ENCODE measurements at places on chromosomes 1 and 21.

- DNase-seq: no peak
Observed at GRCh38 chr1:245493029-245493428, 338.2 kb downstream of the KIF26B start.

- no peak for DNase-seq
Observed at GRCh38 chr1:196148367-196148970, 459.8 kb downstream of the KCNT2 start.

GRCh38 chr21:40938611-40939010 is 91.7 kb upstream of the DSCAM start:
- no peak for DNase-seq

- no peak for DNase-seq
Observed at GRCh38 chr1:91777196-91777595, 108.8 kb downstream of the TGFBR3 start.

DNA sequence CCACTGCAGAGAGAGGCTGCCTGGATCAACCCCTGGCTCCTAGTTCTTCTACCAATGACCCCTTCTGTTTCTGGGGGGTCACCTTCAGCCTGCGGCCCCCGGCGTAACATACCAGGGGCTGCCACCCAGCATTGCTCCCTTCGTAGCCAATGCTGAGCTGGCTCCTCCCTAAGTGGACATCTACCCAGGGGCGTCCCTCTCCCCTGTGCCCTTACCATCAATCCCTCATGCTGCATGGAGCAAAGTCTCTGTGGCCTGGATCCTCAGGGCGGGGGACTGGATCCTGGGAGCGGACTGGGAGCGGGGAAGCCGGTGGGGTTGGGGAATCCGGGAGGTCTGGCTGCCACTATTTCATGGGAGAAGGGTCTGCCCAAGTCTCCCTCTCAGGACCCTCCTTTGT is 28.6 kb downstream of the TRIM67 start:
- DNase-seq: no peak

- no peak for DNase-seq
Observed at GRCh38 chr21:35096959-35097358, 47.9 kb upstream of the RUNX1 start.

GRCh38 chr1:183600136-183600535 is 9.9 kb upstream of the NCF2 start:
- DNase-seq: no peak

GRCh38 chr1:221908573-221908972 is 166.7 kb upstream of the DUSP10 start:
- DNase-seq: no peak

GRCh38 chr1:111597426-111597825 is 22.2 kb upstream of the RAP1A start:
- DNase-seq: no peak

GRCh38 chr1:168031627-168032026 is 94.8 kb upstream of the MPC2 start:
- no peak for DNase-seq

GRCh38 chr1:56206391-56206790 is 373.0 kb downstream of the PLPP3 start:
- no peak for DNase-seq

All from pancreas (tissue), 10 donors.